ENCODE measurements at places on chromosomes 12 and 14.

DNA sequence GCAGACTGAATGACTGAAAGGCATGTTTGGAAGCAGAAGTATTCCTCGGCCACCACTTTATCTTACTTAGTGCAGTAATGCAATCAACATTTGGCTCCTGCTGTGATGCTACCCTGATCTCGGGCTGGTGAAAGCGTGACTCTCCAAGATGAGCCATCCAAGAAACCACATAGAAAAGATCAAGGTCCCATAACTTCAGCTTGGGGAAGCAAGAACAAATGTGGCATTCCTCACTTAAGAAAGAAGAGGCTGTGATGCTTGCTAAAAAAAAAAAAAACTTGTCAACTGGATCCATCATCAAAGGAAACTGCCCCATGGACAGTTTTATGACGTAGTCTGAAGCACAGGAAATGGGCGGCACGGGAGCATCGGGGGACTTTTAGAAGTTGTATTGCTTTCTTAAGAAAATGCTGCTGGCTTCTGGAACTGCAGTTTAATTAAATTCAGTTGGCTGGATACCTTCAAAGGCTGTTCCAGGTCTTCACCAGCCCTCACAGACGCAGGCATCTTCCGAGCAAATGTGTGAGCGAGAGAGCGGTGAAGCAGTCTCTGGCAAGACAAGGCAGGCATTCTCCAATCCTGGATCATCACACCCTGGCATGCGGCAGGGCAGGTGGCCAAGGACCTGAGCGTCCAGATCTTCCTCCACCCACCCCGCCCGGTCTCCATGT lies 38.2 kb upstream of the MAP1LC3B2 start:
- DNase-seq, result no peak

GRCh38 chr12:104966677-104967076 lies 8.6 kb upstream of the SLC41A2 start:
- no peak for DNase-seq

- peak; percentile 37 for DNase-seq
These were observed at the start of gene PLBD1 for GRCh38 chr12:14567351-14568162. TSS of gene PLBD1 (minus strand) at chr12:14567883. CDS start at chr12:14567696, 187 bp downstream.

GRCh38 chr12:106740818-106741217 lies 33.7 kb upstream of the RIC8B start:
- DNase-seq, result no peak

DNA sequence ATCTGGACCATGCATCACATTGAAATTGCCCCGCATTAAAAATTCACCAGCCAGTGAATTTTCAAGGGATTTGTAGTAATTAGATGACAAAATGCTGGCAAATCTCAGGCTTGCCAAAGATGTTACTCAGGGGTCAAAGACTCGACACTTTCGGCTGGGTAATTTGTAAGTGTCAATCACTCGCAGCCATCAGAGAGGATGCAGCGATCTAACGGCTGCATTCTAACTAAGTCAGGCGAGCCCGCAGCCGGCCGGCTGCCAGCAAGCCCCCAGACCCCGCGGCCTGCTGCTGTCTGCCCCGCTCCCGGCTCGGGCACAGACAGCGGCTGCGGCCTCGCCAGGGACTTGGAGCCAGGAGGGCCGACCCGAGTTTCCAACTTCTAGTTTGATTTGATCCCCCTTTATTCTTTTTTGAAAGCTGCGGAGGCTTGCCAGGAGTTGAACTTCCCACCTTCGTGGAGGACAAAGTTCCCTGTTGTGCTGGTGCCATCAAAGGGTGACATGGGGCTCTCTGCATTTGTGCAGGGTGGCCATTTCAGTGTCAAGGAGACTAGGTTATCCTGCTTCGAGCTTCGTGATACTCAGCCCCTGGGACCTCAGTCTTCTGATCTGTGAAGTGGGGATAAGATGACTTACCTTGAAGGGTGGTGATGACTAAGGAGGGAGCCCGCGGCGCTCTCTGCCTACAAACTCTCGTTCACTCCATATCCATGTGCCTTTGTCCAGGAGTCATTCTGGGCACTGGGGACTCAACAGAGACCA lies 169.9 kb downstream of the RBM19 start:
- DNase-seq, result no peak

DNA sequence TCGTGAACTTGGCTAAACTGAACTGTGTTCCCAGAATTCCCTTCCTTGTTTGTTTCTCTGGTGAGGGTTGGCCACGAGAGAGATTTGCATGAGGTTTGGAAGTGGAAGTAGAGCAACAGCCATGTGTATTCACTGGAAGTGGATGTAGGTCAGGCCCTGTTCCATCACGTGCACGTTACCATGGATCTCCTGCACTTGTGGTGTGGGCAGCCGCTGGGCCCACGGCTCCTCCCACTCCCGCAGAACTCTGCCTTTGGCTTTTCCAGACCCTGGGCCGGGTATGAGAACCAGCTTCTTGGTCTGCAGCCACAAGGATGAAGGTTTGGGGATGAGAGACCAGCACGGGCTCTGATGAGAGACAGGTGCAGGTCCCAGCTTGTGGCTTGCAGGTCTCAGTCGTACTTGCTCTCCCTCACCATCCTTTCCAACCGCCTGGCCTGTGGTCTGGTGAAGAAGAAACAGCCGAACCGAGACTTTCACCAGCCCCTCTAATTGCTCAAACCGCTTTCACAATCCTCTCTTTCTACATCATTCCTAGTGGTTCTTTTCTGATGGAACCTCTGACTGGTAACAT lies 94.9 kb downstream of the DUSP16 start:
- DNase-seq, result no peak

DNA sequence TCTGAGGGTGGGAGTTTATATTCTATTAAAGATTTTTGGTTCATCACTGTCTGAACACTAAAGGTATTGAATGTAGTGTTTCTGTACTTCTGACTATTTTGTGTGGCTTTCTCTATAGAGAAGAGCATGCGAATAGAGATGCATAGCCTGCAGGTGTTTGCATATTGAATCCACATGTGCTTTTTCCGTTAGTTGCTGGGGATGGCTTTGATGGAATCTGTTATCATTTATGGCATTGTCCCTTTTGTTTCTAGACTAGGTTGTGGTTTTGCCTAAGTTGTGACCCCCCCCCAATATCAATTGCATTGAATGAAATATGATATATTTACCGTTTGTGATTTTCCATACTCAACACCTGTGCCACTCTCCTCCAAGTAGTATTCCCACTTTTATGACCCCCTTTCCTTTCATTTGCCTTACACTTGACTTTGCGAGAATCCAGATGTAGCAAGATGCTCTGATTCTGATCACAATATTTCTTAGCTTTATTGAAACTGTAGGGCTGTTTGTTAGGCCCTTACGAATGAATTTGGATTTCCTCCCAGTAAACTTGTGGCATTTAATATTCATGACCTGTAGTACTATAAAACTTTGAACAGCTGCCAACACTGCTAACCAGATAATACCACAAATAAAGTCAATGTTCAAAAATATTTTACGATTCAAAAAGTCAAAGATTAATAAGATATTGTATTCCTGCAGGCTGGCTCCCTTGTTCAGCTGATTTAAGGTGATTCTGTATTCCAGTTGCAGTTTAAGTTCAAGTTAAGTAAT lies 176.4 kb downstream of the TMTC2 start:
- DNase-seq, result no peak

GRCh38 chr14:102588821-102589220 lies 3.6 kb upstream of the RCOR1 start:
- no peak for DNase-seq

GRCh38 chr12:56834886-56835285 lies 71.8 kb downstream of the HSD17B6 start:
- no peak for DNase-seq

- DNase-seq, result no peak
These were observed 1268.1 kb upstream of the USP15 start for GRCh38 chr12:60992087-60992486.

DNA sequence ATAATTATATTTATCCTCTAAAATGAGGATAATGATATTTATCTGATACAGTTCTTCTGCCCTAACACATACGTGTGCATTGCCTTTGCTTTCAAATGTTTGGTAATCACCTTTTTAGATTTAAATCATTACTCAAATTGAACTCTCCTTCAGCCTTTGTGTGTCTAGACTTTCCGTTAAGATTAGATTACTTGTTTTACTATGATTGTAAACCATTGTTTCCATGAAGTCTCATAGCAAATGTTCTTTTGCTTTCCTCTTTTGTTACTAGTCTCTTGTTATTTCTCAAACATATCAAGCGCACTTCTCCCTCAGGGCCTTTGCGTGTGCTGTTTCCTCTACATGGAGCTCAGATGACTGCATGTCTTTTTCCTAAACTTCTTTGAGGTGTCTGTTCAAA lies 63.7 kb downstream of the ETV6 start:
- DNase-seq, result no peak

DNA sequence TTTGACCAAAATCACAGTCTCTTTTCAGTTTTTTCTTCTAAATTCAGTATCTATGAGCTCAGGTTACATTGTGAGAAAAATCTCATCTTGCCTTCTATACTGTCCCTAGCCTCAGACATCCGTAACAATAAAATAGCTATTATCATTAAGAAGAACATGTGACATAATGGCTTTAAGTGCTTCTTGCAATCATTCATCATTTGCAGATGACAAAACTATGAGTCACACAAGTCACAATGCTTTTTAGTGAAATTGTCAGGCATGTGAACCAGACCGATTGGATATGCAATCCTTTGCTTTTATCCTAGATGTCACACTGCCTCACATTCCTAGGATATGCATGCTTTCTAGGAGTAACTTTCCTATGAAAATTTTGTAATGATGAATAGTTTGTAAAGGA lies 313.1 kb downstream of the SLC6A15 start:
- no peak for DNase-seq

DNA sequence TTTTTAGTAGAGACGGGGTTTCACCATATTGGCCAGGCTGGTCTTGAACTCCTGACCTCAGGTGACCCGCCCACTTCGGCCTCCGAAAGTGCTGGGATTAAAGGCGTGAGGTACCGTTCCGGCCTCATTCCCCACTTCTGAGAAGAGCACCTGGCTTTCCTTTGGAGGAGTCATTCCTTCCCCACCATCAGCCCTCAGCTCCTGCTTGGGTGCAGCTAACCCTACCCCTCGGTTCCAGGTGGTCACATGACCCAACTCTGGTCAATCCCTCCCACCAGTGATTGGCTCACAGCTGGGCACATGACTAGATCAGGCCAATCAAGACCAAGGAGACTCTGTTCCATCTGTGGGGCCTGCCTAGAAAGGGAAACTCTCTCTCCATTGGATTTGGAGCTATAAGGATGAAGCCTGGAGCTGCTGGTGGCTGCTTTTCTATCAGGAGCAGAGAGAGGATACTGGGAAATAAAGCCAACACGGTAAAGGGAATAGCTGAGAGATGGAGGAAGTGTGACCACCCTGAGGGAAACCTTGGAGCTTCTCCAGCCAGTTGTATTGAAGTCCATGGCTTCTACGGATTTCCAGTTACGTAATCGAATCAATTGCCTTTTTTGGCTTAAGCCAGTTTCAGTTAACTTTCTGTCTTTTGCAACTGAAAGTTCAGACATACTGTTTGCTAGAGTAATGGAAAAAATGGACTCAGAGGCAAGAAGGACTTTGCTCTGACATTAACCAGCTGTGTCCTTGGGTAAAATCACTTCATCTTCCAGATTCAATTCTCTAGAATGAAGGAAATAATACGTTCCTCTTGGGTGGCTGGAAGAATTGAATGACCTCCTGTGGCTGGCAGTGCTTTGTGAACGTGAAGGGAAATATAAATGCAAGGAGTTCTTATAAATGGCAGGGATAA lies 19.7 kb upstream of the IFT81 start:
- DNase-seq, result no peak

DNA sequence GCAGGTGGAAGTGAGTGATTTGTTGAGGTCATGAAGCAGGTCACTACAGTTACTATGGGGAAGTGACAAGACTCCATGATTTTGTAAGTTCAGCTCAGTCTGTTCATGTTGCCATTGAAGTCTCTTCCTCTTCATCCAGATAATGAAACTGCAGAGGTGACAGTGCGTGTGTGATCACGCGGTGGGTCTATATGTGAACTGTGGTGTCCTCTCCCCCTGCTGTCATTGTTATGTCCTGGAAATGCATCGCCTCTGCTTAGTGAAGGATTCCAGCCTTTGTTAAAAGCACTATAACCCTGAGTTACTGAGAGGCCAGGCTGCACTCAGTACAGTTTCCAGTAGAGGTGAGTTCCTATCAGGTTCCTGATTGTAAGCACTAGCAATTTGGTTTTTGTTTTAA lies 216.2 kb upstream of the RMST start:
- DNase-seq, result no peak

DNA sequence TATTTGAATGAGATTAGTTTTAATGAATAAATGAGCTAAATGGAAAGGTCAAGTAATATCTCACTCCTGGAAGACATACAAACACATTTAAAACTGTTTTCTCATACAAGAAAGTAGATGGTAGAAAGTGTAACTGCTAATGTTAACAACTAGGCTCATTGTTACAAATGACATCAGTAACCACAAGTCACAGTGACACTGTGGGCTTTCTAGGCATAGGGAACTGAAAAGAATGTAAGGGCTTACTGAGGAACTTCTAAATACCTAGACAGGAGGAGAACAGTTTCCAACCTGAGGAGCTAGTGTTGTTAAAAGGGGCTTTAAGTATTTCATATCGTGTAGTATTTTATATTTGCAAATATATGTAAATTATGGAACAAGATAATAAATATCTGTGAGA lies 17.5 kb upstream of the ERGIC2 start:
- DNase-seq, result no peak

GRCh38 chr12:42027546-42027945 lies 117.1 kb downstream of the GXYLT1 start:
- no peak for DNase-seq

DNA sequence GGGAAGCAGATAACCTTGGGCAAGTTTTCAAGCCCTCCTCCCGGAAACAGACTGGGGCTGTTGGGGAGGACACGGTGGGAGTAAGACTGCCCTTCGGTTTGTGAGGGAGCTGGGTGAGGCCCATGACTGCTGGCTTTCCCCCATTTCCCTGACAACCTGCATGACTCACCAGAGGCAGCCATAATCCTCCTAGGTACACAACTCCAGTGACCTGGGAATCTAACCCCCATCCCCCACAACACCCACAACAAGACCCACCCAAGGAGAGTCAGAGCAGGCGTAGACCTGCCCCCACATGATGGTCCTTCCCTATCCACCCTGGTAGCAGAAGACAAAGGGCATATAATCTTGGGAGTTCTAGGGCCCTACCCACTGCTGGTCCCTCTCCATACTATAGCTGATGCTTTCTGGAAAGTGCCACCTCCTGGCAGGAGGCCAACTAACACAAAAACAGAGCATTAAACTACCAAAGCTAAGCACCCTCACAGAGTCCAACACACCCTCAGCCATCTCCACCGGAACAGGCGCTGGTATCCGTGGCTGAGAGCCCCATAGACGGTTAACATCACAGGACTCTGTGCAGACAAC lies 14.8 kb downstream of the DDX24 start:
- no peak for DNase-seq

- peak; percentile 10 for DNase-seq
These were observed 11.1 kb upstream of the KRT1 start for GRCh38 chr12:52691076-52691840.

- DNase-seq, result no peak
These were observed 552.1 kb upstream of the FBXO33 start for GRCh38 chr14:39984323-39984722.

- no peak for DNase-seq
These were observed 26.0 kb upstream of the NUDT4 start for GRCh38 chr12:93351726-93352125.

DNA sequence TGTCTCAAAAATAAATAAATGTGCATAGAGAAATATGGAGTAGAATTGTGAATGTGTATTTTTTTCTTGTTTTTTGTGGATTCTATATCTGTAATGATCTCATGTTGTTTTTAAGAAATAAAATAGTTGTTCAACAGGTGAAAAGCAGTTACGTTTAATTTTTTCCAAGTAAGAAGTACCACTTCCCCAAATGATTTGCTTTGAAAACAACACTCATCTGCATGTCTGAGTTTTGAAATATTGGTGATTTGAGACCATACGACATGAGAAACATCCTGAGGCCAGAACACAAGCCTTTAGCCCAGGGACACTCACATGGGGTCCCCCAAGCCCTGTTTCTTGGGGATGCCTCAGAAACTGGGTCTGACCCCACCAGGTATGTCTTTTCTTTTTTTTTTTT lies 4.2 kb upstream of the FICD start:
- no peak for DNase-seq
